NCI-H82 (cell line): ENCODE measurements at places on chromosomes 1 and 21.

DNA sequence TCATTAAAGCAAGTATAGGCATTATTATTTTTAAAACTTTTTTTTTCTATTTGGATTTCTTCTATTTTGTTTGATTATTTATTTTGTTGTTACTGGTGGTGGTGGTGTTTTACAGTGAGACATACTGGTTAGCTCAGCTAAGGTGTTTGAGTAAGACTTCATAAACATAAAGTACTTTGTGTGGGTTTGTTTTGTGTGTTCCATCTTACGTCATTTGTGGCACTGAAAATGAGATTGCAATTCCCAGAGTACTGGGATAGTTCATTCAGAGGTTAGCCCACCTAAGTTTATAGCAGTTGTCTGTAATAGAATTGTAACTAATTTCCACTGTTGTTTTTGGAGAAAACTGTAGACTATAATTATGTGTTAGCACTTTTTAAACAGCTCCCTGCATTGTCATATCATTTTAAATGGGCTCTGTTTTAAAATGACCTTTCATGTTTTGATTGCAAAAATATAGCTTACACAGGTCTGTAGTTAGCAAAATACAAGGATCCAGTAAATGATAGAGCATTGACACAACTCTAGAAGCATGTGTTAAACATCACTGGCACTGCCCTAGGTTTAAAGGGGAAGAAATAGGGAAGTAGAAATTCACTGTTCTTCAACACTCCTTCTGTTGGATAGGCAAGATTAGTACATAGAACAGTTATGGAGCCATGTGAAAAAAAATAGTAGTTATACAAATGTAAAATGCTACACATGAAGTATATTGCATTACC is 171.7 kb downstream of the NFIA start:
- DNase-seq = no peak

DNA sequence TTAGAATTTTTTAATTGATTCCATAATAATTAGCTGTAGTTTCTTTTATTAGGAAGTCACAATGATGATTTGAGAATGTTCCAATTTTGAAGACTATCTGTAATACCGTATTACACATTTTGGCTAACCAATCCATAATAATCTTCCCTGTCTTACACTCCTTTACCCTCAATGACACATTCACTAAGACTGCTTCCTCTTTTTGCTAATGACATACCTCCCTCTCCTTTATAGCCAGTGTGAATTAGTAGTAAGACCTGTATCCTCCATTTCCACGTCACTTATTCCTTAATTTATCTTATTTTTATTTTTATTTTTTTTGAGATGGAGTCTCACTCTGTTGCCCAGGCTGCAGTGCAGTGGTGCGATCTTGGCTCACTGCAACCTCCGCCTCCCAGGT is 10.1 kb downstream of the KDM1A start:
- no peak for DNase-seq

- no peak for DNase-seq
Observed at GRCh38 chr1:234538930-234539649, 60.1 kb upstream of the TARBP1 start.

GRCh38 chr1:54791880-54792522 is 9.1 kb downstream of the TTC22 start:
- peak; percentile 92 for DNase-seq

- no peak for DNase-seq
Observed at GRCh38 chr21:33208534-33208933, 21.2 kb upstream of the IFNAR2 start.

- no peak for DNase-seq
Observed at GRCh38 chr21:10464975-10465374, 56.4 kb upstream of the TPTE start.

DNA sequence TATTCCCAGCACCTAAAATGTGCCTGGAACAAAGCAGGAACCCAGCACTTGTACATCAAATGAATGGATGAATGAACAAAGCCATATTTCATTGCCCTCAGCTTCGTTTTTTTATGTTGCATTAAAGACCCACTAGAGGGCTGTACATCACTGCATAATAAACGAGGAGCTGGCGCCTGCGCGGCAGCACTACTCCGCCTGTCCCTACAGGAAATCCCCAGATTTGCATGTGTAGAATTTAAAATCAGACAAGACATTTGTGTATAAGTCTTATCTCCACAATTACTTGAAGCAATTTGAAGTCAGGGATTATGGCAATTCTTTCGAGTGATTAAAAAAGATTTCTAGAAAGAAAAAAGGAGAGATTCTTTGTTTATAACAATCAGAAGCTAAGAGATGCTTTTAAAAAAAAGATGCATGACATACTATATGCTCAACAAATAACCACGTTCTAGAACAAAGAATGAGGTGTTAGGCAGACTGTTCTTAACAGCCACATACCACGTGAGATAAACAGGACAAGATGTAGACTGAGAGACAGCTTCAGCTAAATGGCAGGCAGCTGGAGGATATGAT is 5.4 kb upstream of the NEK2 start:
- DNase-seq = peak; percentile 98

DNA sequence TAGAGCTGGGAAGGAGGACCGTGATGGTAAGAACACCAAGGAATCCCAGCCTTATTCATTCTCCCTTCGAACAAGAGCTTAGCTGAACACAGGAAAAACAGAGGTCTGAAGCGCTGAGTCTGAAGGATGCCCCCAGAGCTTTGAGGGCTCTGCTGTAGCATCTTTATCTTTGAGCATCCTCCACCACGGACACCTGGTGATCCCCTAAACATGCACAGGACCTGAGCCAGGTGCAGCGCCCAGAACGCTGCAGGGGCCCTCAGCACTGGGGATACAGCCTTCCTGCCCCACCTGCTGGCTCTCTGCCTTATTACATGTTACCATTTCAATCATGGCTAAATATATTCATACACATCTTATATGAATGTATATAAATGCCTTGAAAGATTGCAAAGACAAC is 7.7 kb upstream of the GPATCH4 start:
- DNase-seq = peak; percentile 80

GRCh38 chr1:235567812-235568503 is 63.7 kb upstream of the B3GALNT2 start:
- DNase-seq = no peak

DNA sequence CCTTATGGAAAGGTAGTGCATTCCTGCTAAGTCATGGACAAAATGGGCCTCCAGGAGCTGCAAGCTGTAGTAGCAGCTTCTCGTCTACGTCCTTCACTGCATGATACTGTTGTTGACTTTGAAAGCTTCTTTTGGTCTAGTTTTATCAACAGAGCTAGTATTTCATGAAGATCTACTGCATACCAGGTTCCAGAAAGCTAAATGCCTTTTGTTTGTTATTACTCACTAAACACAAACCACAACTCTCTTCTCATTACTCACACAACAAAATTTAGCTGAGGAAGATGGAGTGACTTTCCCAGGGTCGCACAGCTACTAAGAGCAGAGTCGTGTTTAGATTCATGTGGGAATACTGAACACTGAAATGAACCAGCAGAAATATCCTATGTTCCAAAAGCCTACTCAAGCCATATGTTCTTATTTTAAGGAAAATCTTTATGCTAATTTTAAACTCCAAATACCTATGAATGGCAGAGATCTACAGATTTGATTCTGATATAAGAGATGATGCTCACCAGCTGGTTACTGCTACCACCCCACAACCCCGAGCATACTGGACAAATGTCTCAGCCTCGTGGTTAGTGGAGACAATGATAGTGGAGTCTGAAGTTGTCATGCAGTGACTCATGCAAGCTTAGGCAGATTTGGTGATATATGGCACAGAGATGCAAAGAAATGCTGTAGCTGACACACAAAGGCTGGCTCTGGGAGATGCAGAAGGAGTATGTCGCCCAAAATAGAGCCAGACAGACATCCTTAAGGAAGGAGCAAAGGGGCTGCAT is 20.6 kb downstream of the PGBD2 start:
- DNase-seq = no peak

DNA sequence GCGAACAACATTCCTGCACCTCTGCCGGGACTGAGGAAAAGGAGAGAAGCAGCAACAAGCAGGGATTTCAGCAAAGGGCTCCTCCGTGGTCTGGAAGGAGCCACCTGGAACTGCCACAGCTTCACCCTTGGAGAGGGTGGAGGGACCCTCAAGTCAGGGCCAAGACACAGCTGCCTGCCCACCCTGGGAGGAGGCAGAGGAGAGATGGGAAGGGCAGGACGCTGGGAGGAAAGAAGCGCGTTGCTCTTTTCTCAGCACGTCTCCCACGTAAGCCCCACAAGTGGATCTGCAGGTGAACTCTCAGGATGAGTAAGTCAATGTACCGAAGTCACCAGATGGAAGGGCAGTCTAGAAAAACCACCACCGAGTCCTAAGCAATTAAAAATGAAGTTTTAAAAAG is 39.6 kb downstream of the SLC19A1 start:
- DNase-seq = no peak

- DNase-seq = no peak
Observed at GRCh38 chr1:18021242-18021641, 86.4 kb upstream of the IGSF21 start.

DNA sequence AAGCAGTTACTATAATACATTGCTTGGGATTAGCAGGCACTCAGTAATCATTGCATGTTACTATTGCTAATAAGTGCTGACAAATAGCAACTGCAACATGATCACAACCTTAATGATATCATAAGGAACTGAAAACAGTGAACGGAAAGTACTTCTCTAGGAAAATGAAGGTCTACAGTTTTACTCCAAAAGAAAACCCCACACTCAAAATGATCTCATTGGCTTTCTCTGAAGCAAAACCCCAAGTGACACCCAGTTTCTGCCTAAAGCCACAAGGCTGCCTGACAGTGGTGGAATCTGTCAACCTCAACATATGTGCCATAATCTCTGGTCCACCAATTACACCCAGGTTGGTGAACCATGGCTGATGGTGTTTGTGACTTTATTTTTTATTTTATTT is 137.6 kb downstream of the PTGER3 start:
- no peak for DNase-seq

- no peak for DNase-seq
Observed at GRCh38 chr1:247535402-247535801, 838 bp downstream of the OR2C3 start.

DNA sequence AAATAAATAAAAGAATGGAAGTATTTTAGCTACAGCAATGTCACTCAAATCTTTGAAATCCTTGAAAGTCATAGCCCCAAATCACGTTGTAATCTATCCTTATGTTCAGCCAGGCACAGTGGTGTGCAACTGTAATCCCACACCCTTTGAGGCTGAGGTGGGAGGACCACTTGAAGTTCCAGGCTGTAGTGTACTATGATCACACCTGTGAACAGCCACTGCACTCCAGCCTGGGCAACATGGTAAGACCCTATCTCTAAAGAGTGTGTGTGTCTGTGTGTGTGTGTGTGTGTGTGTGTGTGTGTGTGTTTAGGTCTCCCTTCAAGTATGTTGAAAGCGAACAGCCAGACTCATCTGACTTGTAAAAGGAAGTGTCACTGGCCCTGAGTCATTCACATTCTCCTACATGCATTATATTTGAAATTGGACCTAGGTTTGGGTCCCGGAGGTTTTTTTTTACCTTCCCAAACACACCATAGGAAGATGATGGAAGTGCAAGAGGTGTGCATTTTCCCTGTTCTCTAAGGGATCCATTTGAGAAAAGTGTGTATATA is 50.1 kb downstream of the ZNF281 start:
- DNase-seq = no peak

DNA sequence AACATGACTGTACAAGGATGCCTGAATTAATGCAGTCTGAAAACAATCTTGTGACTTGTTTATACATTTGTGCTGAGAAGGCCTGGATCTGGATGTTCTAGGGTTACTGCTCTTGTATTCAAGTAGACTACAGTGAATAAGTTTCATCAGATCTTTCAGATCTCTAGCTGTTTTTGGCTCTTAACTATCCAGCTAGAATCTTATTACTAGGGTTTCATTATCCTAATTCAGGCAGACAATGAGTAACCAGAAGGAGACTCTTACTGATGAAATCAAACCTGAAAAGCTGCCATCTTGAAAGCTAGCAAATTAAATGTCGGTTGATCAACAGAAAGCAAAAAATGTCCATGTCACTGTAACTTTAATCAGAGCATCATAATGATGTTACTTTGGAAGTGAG is 112.5 kb upstream of the KCNK2 start:
- DNase-seq = no peak

GRCh38 chr21:34988139-34988538 is 61.0 kb downstream of the RUNX1 start:
- no peak for DNase-seq
